Activated CD4-positive, alpha-beta T cell treated with anti-CD3 and anti-CD28 coated beads, Interleukin-2, amount 10 ng/mL, durations not matched to agents 24 days and 14 days (primary cell): ENCODE measurements at places on chromosomes 11 and 22.

GRCh38 chr11:113023228-113023627 is 62.0 kb downstream of the NCAM1 start:
- no peaks in the 10 kb centered on the region for H3K4me1 ChIP-seq
- no peak for DNase-seq
- no peak overlapping the region for H3K27ac ChIP-seq
- no peak overlapping the region for H3K4me3 ChIP-seq
- no peaks in the 10 kb centered on the region for H3K27me3 ChIP-seq

DNA sequence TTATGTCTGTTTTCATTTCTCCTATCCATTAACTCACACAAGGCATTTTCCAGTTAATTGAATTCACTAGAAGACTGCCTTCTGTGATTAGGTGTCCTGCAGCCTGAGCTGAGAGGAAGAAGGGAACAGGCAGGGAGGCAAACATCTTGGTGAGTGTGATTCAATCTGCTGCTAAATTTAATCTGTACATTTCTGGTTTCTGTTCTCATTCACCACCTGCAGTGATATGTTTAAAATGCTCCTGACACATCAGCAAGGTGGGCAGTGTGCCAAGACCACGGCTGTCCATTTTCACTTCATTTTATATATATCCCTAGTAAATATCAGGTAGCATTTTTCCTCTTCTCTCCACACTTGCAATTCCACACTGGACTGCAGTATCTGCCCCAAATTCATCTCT is 416.5 kb downstream of the TMEM135 start:
- H3K4me3 ChIP-seq, result no peak overlapping the region
- no peaks in the 10 kb centered on the region for H3K4me1 ChIP-seq
- H3K27me3 ChIP-seq, result no peaks in the 10 kb centered on the region
- no peak overlapping the region for H3K27ac ChIP-seq
- no peaks in the 10 kb centered on the region for H3K36me3 ChIP-seq

DNA sequence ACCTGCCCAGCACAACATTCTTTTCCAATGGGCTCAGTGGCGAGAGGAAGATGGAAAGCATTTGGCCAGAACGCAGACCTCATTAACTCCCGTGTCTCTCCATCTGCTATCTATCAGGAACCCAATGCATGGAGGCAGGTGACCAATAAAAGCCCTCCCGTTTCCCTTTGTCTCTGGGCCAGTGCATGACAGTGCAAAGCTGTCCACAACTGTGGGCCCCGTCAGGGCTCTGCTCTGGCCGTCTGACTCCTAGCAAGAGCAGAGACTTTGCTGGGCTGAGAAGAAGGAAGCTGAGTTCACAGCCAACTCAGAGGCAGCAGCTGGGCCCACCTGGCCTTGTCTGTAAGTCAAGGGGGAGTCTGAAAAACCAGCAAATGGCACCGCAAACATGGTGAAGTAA is 177.8 kb downstream of the TENM4 start:
- H3K4me3 ChIP-seq, result no peak overlapping the region
- H3K27me3 ChIP-seq, result no peaks in the 10 kb centered on the region
- no peak for DNase-seq
- no peaks in the 10 kb centered on the region for H3K4me1 ChIP-seq
- no peaks in the 10 kb centered on the region for H3K36me3 ChIP-seq

- no peaks in the 10 kb centered on the region for H3K36me3 ChIP-seq
- no peak overlapping the region for H3K4me3 ChIP-seq
- H3K4me1 ChIP-seq, result no peaks in the 10 kb centered on the region
Observed at GRCh38 chr11:131924457-131925201, 554.2 kb downstream of the NTM start.

DNA sequence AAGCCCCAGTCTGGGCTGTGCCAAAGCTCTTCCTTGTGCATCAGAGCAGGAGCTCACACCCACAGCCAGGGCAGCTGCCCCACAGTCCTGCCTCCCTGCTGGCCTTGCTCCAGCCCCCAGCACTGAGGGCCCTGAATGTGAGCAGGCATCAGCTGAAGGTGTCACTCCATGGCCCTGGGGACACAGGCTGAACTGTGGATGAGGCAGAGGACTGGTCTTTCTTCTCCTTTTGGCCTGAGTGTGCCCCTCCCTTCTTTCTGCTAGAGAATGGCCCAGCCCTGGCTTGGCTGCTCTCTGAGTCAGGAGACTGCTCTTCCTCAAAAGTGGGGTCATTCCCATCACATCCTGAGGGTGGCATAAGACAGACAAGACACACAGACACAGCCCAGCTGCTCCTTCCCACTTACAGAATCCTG is 16.2 kb downstream of the OTOG start:
- H3K27ac ChIP-seq, result no peak overlapping the region
- H3K36me3 ChIP-seq, result no peaks in the 10 kb centered on the region
- no peaks in the 10 kb centered on the region for H3K27me3 ChIP-seq
- H3K4me3 ChIP-seq, result no peak overlapping the region
- H3K4me1 ChIP-seq, result peaks cover 3% of the 10 kb centered on the region

GRCh38 chr11:90803366-90803765 is 580.5 kb upstream of the CHORDC1 start:
- no peak overlapping the region for H3K27ac ChIP-seq
- H3K4me1 ChIP-seq, result no peaks in the 10 kb centered on the region
- H3K27me3 ChIP-seq, result no peaks in the 10 kb centered on the region
- H3K36me3 ChIP-seq, result no peaks in the 10 kb centered on the region
- no peak overlapping the region for H3K4me3 ChIP-seq

DNA sequence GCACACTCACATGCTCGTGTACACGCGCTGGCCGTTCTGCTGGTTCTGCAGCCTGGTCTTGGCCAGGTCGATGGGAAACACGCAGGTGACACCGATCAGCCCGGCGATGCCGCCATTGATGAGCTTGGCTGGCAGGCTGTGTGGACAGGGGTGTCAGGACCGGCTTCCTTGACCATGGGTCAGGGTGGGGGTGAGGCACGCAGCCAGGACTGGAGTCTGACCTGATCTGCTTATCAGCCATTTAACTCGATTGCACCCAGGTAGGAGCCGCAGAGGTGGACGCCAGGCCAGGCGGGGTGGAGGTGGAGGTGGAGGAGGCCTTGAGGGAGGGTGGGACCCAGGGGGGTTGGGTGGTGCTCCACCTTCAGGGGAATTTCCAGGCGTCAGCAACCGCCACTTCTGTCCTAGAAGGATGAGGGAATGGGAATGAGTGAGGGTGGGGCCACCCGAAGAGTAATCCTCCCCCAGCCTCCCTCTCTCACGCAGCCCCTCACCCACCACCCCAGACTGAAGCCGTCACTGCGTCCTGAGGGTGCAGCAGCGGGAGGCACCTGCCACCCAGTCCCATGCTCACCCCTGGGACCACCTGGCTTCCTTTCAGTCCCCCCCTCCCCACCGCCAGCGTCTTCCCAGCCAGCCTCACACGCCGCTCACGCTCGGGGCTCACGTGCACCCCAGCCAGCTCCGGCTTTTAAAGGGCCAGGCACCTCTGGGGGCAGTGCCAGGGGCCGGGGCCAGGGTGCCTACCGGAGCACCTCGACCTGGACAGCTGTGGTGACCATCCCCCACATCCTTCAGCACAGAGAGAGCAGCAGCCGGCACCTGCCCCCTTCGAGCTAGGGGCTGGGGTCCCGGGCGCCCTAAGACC is 3.1 kb downstream of the SLC25A22 start:
- no peak overlapping the region for H3K27ac ChIP-seq
- H3K36me3 ChIP-seq, result peaks cover 15% of the 10 kb centered on the region
- H3K4me1 ChIP-seq, result peaks cover 7% of the 10 kb centered on the region
- peak overlapping the region; percentile 68 for H3K4me3 ChIP-seq

DNA sequence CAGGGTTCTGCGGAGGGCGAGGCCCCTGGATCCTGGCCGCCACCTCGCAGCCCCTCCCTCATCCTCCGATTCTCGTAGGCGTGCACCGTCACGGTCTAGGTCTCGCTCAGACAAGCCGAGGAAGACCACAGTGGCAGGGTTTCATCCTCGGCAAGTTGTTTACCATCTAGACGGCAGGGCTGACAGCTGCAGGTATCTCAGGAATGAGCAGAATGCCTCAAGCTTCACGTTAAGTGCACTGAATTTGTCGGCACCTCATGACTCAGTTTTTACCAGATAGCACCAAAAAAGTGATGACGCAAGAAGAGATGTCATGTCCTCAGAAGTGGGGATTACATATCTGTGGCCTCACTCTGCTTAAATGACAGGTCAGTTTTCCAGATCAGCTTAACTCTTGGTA is 35.1 kb downstream of the WT1 start:
- H3K27me3 ChIP-seq, result peaks cover 6% of the 10 kb centered on the region
- no peak overlapping the region for H3K27ac ChIP-seq
- DNase-seq, result no peak
- no peaks in the 10 kb centered on the region for H3K36me3 ChIP-seq
- H3K4me1 ChIP-seq, result no peaks in the 10 kb centered on the region
- no peak overlapping the region for H3K4me3 ChIP-seq

DNA sequence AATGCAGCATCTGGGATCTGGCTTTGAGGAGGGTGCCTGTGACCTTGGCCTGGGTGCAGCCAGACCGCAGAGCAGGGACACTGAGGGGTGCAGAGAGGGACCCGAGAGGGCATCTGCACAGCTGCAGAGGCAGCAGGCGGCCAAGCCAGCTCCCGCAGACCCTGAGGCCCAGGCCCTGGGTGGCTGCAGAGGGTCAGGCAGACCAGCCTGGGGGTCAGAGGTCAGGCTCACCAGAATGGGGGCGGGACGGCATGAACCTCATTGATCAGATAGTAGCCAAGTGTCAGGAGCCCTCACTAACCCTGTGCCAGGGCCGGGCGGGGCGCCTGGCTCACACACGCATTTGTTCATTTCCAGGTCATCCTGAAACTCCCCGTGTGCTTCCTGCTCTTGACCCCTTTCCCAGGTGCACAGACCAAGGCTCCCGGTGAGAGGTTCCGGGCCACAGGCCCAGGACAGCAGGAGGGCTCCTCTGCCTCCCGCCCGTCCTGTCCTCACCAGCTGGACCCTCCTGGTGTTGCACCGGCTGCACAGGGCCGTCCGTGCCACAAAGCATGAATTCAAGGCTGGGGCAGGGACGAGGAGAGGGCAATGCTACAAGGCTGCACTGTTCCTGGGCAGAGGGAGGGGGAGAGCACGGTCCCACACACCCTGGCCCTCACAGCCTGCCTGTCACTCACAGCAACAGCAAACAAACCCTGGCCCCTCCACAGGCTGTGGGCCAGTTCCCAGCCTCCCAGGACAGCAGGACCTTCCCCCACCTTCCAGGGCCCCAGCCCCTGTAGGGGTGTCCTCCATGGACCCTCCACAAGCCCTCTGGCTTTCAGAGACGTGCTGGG is 3.3 kb downstream of the RTN4R start:
- no peak overlapping the region for H3K4me3 ChIP-seq
- DNase-seq, result no peak
- no peak overlapping the region for H3K27ac ChIP-seq
- H3K4me1 ChIP-seq, result peaks cover 2% of the 10 kb centered on the region
- no peaks in the 10 kb centered on the region for H3K36me3 ChIP-seq
- H3K27me3 ChIP-seq, result peaks cover 3% of the 10 kb centered on the region

GRCh38 chr11:94705891-94706615 is 62.1 kb upstream of the AMOTL1 start:
- no peak for DNase-seq
- H3K27ac ChIP-seq, result no peak overlapping the region
- H3K4me1 ChIP-seq, result no peaks in the 10 kb centered on the region
- H3K4me3 ChIP-seq, result no peak overlapping the region
- H3K27me3 ChIP-seq, result peaks cover 16% of the 10 kb centered on the region

DNA sequence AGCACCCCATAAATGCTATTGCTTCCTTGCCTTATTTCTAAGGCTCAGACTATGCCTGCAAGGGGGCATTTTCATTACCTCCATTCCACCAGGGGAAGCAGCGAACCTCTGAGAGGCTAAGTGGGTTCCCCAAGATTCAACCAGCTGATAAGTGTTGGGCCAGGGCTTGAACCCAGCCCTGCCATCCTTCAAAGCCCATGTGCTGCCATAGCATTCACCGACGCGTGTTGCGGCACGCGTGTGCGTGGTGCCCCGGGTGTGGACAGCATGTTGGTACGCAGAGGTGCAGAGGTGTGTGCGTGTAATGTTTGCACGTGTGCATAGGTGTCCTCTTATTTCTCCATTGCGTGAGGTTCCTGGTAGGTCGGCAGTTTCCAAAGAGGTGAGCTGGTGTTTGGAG is 66.0 kb upstream of the PPARA start:
- no peak overlapping the region for H3K4me3 ChIP-seq
- no peaks in the 10 kb centered on the region for H3K4me1 ChIP-seq
- DNase-seq, result no peak
- no peaks in the 10 kb centered on the region for H3K27me3 ChIP-seq

GRCh38 chr22:22989856-22990255 is 80.5 kb upstream of the GNAZ start:
- no peaks in the 10 kb centered on the region for H3K36me3 ChIP-seq
- H3K4me1 ChIP-seq, result no peaks in the 10 kb centered on the region
- peaks cover 21% of the 10 kb centered on the region for H3K27me3 ChIP-seq
- H3K4me3 ChIP-seq, result no peak overlapping the region
- no peak for DNase-seq

DNA sequence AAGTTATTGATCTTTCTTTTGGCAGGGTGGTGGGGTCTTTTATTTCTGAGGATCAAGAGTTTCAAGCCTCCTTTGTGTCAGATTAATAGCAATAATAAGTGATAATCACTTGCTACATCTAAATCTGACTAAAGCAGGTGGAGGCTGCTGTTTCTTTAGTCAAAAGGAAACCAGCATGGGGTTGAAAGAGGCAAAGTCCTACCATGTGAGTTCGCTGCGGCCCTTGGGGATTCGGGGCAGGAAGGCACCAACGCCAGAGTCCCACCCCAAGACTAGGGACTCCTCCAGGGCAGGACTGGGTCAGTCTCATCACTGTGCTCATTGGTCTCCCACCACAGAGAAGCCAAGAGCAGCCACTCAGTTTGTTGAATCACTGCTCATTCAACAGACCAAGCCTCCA is 73.0 kb downstream of the TENM4 start:
- H3K36me3 ChIP-seq, result no peaks in the 10 kb centered on the region
- no peak overlapping the region for H3K4me3 ChIP-seq
- no peak for DNase-seq
- H3K27ac ChIP-seq, result no peak overlapping the region
- peaks cover 2% of the 10 kb centered on the region for H3K27me3 ChIP-seq
- no peaks in the 10 kb centered on the region for H3K4me1 ChIP-seq

GRCh38 chr22:45067731-45068130 is 57.9 kb upstream of the PHF21B start:
- peaks cover 20% of the 10 kb centered on the region for H3K4me1 ChIP-seq
- H3K27me3 ChIP-seq, result peaks cover 13% of the 10 kb centered on the region
- H3K4me3 ChIP-seq, result no peak overlapping the region
- H3K27ac ChIP-seq, result no peak overlapping the region
- no peaks in the 10 kb centered on the region for H3K36me3 ChIP-seq
- no peak for DNase-seq

GRCh38 chr11:9765320-9766101 is 101.6 kb downstream of the SWAP70 start:
- H3K27me3 ChIP-seq, result no peaks in the 10 kb centered on the region
- no peak overlapping the region for H3K27ac ChIP-seq
- no peak overlapping the region for H3K4me3 ChIP-seq
- no peak for DNase-seq
- peaks cover 5% of the 10 kb centered on the region for H3K36me3 ChIP-seq
